ENCODE measurements at places on chromosomes 11 and 22.

DNA sequence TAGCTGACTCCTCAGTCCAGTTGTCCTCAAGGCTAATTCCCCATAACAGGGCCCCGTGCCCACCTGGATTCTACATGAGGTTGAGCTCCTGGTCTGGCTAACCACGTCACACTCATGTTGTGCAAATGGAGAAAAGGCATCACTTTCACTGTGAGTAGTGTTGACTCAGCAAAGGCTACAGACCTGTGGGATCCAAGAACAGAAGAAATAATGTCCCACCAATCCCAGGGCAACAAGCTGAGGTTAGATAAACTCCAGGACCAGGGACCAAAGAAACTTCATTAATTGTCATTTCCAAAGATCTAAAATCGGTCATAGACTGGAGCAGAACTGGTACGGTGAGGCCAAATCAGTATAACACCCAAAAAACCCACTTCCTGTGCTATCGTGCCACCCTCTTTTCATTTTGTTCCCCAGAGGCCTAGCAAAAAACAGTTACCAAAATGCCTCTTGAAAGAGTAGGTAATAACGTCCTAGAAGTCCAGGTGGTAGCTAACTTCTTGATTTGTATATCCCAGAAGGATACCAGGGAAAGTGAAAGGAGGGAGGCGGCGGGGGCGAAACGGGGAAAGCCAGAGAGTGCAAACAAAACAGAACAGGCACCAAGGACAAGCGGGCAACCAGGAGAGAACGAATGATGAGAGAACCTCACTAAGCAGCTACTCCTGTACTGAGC is 1.4 kb downstream of the PCSK7 start:
- no peak for DNase-seq

DNA sequence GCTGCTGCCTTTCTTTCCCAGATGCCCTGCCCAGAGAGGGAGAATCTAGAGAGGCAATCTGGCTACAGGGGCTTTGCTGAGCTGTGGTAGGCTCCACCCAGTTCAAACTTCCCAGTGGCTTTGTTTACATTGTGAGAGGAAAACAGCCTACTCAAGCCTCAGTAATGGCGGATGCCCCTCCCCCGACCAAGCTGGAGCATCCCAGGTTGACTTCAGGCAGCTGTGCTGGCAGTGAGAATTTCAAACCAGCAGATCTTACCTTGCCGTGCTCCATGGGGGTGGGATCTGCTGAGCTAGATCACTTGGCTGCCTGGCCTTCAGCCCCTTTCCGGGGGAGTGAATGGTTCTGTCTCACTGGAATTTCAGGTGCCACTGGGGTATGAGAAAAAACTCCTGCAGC is 12.2 kb downstream of the BDNF start:
- no peak for DNase-seq

DNA sequence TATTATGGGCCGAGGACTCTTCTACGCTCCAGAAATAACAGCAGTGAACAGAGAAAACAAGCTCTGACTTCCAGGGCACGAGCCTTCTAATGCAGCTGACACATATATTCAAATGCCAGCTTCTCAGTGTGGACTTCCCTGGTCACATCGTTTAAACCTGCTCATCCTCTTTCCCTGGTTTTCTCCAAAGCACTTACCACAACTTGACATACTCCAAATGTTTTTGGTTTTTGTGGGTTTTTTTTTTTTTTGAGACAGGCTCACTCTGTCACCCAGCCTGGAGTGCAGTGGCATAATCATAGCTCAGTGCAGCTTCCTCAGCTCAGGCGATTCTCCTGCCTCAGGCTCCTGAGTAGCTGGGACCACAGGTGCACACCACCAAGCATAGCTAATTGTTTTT is 105.5 kb downstream of the MICAL3 start:
- no peak for DNase-seq

DNA sequence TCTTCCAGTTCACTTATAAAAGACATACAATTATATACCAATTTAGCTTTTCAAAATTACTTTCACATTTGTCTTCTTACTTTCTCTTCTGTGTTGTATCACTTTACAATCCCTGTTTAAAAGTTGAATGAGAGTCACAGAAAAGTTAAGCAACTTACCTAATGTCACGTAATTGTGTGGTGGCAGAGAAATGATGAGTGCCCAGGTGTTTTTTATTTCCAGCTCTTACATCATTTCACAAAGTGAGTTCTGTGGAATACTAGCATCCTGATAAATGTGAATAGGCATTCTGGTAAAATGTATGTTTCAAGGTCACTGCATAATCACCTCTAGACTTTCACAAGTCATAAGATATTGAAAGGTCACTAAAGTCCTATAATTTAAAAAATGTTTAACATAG is 133.0 kb upstream of the FIBIN start:
- no peak for DNase-seq

DNA sequence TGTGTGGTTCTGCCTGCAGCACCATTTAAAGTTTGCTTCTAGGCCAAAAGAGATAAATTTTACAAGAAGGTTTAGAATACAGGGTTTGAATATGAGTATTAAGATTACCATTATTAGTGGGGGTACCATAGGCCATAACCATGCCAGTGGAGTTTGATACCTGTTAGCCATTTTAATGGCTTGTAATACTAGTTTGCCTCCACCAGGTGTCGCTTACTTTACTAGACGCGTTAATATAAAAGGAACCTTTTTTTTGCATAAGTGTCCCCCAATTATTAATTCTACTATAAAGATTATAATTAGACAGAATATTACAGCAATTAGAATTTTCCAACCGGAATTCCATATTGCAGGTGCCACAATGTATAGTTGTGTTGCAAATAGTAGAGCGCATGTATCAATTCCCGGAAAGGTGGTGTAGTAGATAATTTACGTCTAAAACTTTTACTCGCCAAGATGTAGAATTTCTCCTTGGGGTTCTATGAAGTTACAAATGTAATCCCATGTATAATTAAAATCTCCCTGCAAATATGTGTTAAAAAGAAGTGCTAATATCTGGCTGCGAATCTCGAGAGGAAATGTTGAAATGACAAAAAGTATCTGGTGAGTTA is 16.1 kb downstream of the MS4A6E start:
- no peak for DNase-seq

DNA sequence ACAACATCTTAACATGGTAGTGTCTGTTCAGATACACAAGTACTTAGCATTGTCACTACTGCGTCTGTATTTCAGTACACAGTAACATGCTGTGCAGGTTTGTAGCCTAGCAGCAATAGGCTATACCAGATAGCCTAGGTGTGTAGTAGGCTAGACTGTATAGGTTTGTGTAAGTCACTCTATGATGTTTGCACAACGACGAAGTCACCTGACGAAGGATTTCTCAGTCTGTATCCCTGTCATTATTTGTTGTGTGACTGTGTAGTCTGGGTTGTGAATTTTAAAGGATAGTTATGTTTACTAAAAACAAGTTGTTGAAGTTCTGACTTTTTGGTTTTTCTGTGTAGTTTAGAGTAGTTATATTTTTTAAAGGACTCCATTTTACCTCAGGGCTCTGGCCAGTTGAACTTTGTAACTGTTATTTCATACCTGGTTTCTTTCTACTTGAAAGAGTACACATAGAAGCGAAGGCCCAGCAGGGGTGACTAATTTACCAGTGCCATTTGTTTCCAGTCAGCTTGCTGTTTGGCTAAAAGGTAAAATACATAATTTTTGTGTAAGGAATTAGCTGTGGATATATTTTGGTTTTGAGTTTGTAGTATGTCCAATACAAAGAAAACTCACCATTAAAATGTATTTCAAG is 72.3 kb downstream of the PPP6R3 start:
- DNase-seq = no peak
